ENCODE measurements at places on chromosomes 4 and X. TPM values are rescaled to one million over a fixed set of nuclear protein-coding genes. Genes with fewer than 3 reads are reported as not detected.

- DNase-seq, result no peak
- no peaks in the 10 kb centered on the region for H3K27me3 ChIP-seq
- H3K27ac ChIP-seq, result no peak overlapping the region
- H3K4me3 ChIP-seq, result no peak overlapping the region
Observed at GRCh38 chr4:16019649-16020048, 56.7 kb upstream of the FGFBP2 start.

The BMPR1B gene
- 1.5 TPM for polyA plus RNA-seq

DNA sequence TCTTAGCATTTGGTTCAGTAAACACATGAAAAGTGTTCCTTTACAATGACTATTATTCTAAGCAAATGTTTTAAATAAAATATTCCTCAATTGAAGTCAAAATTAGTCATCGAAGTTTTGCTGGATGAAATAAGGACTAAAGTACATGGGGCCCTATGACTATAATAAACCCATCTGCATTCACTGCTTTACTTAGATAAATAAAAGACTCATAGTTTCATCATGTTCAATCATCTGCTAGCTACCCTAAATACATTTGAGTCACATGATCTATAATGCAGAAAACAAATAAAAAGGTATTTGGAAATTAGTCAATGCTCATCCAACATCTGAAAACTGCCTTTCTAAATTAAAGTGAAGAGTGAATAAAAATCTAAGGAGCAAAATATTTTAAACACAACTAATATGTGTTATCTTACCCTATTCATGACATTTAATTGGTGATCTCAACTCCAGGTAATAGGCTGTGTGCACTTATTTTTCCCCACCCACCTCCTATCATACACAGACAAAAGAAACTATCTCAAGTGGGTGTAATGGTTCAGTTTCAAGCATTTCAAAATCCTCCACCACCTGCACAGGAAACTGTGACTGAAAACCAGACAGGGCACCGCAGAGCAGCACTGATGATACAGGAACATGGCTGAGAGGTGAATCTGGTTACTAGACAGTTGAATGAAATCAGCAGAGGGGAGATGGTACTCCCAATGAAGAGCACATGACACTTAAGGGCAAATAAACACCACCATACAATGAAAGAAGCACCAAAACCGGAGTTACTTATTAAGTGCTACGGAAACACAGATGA is 78.6 kb downstream of the CAMK2D start:
- H3K4me3 ChIP-seq, result no peak overlapping the region
- H3K36me3 ChIP-seq, result no peaks in the 10 kb centered on the region
- no peaks in the 10 kb centered on the region for H3K27me3 ChIP-seq
- DNase-seq, result no peak
- no peak overlapping the region for H3K27ac ChIP-seq

DNA sequence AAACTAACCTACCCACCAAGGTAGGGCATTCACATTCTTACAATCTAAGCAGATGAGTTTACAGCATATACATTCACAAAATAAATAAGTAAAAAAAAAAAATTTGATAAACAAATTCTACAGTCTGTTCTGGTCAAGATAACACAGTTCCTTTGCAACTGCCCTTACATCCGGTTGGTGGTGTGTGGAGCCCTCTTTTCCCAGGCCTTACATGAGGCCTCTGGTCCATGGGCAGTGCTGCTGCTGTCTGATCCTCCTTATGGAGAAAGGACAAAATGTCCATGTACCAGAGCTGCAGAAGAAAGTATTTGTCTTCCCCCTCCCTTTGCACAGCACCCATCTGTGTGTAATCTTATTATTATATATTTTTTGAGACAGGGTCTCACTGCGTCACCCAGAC is 2.2 kb upstream of the SEPTIN11 start:
- H3K4me1 ChIP-seq, result peaks cover 4% of the 10 kb centered on the region
- no peaks in the 10 kb centered on the region for H3K36me3 ChIP-seq
- no peaks in the 10 kb centered on the region for H3K27me3 ChIP-seq
- H3K4me3 ChIP-seq, result no peak overlapping the region

DNA sequence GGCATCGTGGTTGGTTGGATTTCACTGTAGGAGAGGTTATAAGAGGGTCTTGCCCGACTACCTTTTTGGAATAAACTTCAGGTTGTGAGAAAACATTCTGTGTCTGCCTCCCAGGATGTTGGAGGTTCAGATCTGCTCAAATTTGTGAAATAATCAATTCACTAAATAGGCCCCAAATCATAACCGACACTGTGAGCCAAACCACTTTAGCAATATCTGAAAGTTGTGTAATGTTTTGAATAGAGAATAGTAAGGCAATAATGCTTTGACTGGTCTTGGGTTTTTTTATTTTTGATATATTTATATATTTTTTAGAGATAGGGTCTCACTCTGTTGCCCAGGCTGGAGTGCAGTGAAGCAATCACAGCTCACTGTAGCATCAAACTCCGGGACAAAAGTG is 131.2 kb downstream of the GLRA3 start:
- H3K27me3 ChIP-seq, result no peaks in the 10 kb centered on the region
- no peaks in the 10 kb centered on the region for H3K4me1 ChIP-seq
- no peak overlapping the region for H3K4me3 ChIP-seq
- H3K27ac ChIP-seq, result no peak overlapping the region
- no peak for DNase-seq
- no peaks in the 10 kb centered on the region for H3K36me3 ChIP-seq

DNA sequence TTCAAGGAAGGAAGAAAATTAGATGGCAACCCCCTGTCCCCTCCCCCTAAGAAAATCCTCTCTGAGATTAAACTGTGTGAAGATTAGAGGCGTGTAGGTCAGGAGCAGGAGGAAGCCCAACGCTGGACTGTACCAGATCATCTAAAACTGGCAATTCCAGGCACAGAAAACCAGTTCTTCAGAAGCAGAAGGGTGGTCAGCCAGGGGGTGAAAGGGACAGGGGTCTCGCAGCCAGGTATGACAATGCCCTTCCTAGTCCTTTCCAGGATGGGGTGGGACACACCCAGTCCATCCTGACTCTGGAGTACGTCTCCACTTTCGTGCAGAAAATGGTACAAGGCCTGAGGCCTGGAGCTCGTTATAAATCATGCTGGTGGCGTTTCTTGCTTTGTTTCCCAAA is 3.3 kb upstream of the RHOH start:
- H3K4me3 ChIP-seq, result no peak overlapping the region
- H3K27me3 ChIP-seq, result no peaks in the 10 kb centered on the region
- H3K4me1 ChIP-seq, result no peaks in the 10 kb centered on the region
- H3K36me3 ChIP-seq, result no peaks in the 10 kb centered on the region
- DNase-seq, result no peak

DNA sequence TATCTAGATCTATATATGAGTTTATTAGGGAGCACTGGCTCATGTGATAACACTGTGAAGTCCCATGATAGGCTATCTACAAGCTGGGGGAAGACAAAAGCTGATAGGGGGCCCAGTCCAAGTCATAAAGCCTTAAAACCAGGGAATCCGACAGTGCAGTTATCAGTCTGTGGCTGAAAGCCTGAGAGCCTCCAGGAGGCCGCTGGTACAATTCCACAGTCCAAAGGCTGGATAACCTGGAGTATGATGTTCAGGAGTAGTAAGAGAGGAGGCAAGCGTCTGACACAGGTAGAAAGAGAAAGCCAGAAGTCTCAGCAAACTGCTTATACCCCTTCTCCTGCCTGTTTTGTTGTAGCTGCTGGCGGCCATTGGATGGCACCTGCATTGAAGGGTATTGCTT is 177.6 kb upstream of the SPRY1 start:
- no peaks in the 10 kb centered on the region for H3K27me3 ChIP-seq
- no peak overlapping the region for H3K4me3 ChIP-seq
- no peak for DNase-seq
- no peaks in the 10 kb centered on the region for H3K4me1 ChIP-seq

- H3K4me3 ChIP-seq, result no peak overlapping the region
- no peaks in the 10 kb centered on the region for H3K4me1 ChIP-seq
- H3K27ac ChIP-seq, result no peak overlapping the region
- H3K36me3 ChIP-seq, result peaks cover 2% of the 10 kb centered on the region
- no peak for DNase-seq
- no peaks in the 10 kb centered on the region for H3K27me3 ChIP-seq
Observed at GRCh38 chrX:3678328-3678727, 35.1 kb downstream of the PRKX start.

The MAGEA12 gene
- not detected for polyA plus RNA-seq

DNA sequence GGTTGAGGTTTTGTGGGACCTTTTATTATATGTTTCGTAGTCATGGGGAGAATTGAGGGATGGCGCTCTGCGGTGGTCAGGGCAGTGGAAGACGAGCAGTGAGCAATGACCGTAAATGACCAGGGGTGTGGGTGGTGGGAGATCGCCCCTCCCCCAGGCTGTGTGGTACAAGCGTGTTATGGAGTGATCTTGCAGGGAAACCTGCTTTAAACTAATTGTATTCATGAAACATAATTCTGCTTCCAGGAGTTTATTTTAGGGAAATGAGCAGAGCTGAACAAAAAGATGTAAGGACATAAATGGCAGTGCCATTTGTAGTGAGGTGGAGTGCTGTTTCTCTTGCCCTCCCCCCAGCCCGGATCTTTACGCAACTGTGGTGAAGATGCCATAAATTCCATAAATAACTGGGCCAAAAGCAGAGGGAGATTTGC is 20.2 kb downstream of the GYG2 start:
- H3K4me1 ChIP-seq, result no peaks in the 10 kb centered on the region
- no peak overlapping the region for H3K4me3 ChIP-seq
- H3K27ac ChIP-seq, result no peak overlapping the region
- no peak for DNase-seq
- peaks cover 3% of the 10 kb centered on the region for H3K27me3 ChIP-seq
- no peaks in the 10 kb centered on the region for H3K36me3 ChIP-seq

DNA sequence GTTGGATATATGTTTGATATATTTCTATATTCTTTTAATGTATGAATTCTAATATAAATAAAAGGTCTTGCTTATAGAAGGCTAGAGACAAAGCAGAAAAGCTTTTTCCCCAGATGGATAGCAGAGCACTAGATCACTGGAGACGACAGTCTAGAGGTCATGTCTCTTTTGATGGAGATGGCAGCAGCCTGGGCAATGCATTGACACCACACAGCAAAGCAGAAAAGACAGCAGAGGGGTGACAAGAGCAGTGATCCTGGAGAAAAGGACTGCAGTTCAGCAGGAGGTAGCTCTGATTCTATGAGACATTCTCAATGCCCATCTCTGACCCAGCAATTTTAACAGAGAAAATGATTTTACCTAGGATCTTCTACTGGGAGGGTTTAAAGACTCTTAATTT is 210.6 kb downstream of the DTHD1 start:
- H3K36me3 ChIP-seq, result no peaks in the 10 kb centered on the region
- no peaks in the 10 kb centered on the region for H3K4me1 ChIP-seq
- DNase-seq, result no peak
- H3K27ac ChIP-seq, result no peak overlapping the region

DNA sequence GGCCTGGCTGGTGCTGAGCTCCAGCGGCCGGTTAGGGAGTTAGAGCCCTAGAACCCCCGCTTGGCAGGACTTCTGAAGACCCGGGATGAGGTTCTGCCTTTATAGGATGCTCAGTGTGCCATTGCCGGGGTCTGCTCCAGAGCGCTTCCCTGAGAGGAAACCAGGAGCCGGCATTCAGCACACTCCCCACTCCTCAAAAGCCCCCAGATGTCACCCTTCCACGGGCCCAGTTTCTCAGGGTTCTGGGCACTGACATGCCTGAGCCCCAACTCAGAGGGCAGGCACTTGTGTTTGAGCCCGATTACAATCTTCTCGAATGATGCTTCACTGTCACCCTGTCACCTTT is 6.5 kb downstream of the NKX3-2 start:
- peaks cover 19% of the 10 kb centered on the region for H3K4me1 ChIP-seq
- H3K27ac ChIP-seq, result no peak overlapping the region
- H3K36me3 ChIP-seq, result no peaks in the 10 kb centered on the region
- no peak for DNase-seq
- no peak overlapping the region for H3K4me3 ChIP-seq

The ATP2B3 gene
- polyA plus RNA-seq, result not detected

The SLC25A53 gene
- 4.8 TPM for polyA plus RNA-seq

GRCh38 chrX:119682019-119682989 is 10.7 kb downstream of the SEPTIN6 start:
- H3K4me3 ChIP-seq, result no peak overlapping the region
- H3K36me3 ChIP-seq, result no peaks in the 10 kb centered on the region
- no peak overlapping the region for H3K27ac ChIP-seq
- DNase-seq, result no peak
- H3K4me1 ChIP-seq, result no peaks in the 10 kb centered on the region

DNA sequence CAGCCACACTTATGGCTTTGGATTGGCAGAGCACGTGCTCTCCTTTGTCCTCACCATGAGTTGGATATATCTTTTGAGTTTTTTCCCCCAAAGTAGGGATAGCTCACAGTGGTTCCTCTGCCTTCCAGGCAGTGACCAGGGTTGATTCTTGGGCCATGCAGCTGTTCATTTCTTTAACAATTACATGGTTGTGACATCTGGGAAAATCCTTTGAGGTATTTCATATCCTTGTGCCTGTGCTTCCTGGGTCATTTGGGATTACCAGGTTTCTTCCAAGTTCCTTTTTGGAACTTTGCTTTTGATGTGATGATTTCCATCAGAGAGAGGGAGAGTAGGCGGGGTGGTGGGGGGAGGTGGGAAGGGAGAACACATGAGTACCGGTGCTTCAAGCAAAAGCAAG is 15.6 kb downstream of the BCORL1 start:
- no peaks in the 10 kb centered on the region for H3K36me3 ChIP-seq
- H3K4me1 ChIP-seq, result no peaks in the 10 kb centered on the region
- no peak overlapping the region for H3K4me3 ChIP-seq
- H3K27ac ChIP-seq, result no peak overlapping the region
- H3K27me3 ChIP-seq, result no peaks in the 10 kb centered on the region

The PGK1 gene
- polyA plus RNA-seq, result 82.3 TPM

DNA sequence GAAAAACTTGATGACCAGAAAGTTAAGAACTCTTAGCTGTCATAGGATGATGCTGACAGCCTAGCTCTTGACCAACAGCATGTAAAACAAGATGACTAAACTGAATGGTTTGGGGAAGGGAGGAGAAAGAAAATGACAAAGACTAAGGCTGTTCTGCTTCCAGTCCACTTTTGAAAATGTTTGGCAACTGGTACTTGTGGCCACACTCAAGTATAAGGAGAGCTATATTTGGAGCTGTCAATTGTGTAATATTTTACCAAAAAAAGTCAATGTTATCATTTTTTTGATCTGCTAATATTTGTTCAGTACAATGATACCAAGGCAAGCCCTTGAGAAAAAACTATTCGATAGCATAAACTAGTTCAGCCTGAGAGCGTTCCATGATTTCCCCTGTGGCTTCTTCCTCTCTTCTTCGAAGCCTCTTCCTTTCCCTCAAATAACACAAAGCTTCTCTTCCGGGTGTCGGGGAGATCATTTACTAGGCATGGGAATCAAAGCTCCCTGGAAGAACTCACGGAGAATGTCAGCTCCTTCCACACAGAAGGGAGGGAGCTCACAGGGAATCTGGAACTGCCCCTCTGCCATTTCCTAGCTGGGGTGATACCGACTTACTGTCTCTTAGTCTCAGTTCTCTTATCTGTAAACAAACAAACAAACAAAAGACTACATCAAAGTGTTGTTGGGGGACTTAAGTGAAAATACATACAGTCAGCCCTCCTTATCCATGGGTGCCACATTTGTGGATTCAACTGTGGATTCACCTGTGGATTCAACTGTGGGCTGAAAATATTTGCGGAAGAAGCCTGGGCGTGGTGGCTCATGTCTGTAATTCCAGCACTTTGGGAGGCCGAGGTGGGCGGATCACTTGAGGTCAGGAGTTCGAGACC is 82.6 kb downstream of the SCD5 start:
- H3K27me3 ChIP-seq, result no peaks in the 10 kb centered on the region
- no peaks in the 10 kb centered on the region for H3K36me3 ChIP-seq
- no peak overlapping the region for H3K27ac ChIP-seq
- H3K4me3 ChIP-seq, result no peak overlapping the region

- H3K36me3 ChIP-seq, result no peaks in the 10 kb centered on the region
- DNase-seq, result no peak
- no peak overlapping the region for H3K27ac ChIP-seq
- H3K4me1 ChIP-seq, result peaks cover 2% of the 10 kb centered on the region
- H3K27me3 ChIP-seq, result peaks cover 6% of the 10 kb centered on the region
Observed at GRCh38 chrX:12991575-12991974, 16.7 kb downstream of the TMSB4X start.

The RENBP gene
- 70.4 TPM for polyA plus RNA-seq

Measured in lung (tissue), 17 donors.